ENCODE measurements at places on chromosomes 1 and 21.

DNA sequence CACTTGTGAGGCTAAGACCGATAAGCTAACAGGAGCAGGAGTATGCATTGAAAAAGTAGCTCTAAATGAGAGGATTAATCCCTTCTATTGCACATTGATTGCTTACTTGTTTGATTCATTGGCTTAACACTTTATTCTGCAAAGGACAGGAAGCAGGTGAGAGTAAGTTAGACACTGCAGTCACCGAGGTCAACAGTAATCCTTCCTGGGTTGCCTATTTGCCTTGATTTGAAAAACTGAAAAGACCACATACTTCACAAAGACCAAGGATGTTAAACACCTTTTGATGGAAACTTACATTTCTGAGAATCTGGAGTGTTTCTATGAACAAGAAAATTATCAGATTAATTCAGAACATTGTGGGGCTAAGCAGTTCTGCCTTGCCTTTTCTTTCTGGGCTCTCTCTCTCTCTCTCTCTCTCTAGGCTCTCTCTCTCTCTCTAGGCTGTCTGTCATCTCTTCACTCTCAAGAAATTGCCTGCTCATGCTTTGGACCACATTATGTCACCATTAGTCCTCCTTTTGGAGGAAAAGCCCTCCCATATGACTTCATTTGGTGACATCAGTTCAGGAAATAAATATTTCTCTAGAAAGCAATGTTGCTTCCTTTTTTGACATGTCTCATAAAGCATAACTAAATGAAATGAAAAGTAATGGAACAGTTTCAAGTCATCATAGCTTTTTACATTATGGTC, 103.8 kb downstream of the TNFSF18 start:
- DNase-seq: no peak

- no peak for DNase-seq
These were observed 130.3 kb downstream of the GLIS1 start for GRCh38 chr1:53608676-53609075.

DNA sequence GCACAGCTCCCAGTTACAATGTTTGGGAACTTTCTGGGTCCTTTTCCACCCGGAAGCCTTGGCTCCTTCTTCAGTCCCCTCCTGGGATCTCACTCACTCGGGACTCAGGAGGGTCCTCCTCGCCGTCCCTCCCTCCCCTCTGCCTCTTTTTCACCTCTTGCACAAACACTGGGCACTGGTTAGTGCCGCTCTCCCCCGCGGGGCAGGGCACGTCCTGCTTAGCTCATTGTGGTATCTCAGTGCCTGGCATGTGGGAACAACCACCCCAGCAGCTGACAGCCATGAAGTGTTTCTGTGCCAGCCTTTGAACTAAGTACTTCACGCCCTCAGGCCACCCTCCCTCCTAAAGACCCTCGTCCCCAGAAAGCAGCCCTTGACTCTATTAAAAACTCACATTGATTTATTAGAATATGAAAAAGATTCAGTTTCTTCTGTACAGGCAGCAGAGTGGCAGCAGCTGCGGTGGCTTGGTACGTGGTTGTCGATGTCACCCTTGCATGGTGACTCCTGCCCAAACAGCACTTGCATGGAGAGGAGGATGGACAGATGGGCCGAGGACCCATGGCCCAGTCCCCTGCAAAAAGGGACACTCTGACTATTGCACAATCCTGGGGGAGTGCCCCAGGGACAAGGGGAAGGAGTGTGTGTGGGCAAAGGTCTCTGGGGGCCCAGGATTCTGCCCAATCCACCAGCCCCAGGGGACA, 56.3 kb downstream of the SLC9A1 start:
- no peak for DNase-seq

DNA sequence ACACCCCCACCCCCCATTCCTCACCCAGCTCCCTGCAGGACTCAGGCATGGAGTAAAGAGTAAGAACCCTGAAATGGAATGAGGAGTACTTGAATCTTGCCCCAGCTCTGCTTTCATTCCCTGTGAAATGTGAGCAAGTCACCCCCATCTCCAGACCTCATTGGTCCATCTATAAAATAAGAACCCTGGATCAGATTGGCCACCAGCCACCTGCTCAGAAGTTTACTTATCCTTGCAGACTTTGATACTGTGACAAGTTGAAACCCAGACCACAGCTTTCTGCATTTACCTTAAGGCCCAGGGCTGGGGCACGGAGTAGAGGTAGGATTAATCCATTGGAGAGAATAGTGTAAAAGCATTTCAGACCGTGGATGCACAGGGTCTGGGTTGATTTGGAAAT, 2.2 kb downstream of the KISS1 start:
- no peak for DNase-seq

GRCh38 chr1:156123356-156124196, 9.1 kb downstream of the LMNA start:
- peak; percentile 94 for DNase-seq

DNA sequence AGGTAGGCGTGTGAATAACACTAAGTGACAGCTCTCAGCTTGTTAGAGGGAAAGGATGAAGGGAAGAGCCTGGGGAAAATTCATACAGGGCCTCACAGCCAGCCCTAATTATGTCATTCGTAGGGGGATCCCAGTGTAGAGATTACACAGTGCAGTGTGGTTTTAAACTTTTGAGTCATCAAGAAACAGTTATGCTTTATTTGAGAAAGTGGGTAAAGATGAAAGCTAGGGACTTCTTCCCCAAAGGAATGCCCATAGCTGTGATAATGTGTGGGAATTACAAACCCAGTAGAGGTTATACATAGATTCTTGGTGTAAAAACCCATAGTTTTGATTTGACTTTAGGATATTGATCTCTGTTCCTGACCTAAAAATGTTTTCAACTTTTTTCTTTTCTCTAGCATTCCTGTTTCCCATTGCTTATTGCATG, 1.9 kb downstream of the TTF2 start:
- no peak for DNase-seq

DNA sequence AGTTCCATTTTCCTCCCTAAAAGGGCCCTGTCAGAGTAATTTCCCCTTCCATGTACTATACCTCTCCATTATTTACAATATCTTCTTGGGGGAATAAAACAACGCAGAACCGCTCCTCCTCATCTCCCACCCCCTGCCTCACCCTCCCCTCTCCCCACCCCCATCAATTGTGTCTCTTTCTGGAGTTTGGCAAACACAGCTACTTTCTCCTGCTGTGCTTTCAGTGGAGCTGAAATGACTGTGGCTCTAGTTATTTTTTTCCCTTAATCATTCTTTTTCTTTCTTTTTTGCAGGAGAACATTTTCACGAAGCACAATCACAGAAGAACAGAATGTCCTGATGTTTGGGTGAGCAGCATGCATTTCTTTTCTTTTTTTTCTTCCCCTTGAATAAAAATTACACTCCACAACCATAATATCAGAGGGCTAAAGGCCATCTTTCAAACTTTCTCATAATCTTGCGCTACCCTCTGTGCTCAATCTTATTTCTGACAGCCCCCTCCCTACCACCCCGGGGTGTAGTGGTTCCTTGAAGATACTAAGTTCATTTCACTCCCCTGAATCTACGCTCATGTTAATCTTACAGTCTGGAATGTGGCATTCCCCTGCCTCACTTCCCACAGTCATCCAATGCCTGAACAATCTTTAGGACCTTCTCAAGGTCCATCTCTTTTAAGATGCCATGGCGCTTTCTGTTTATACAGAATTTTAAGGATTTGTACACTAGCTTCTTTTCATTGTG, 8.8 kb upstream of the PLXNA2 start:
- DNase-seq: no peak

DNA sequence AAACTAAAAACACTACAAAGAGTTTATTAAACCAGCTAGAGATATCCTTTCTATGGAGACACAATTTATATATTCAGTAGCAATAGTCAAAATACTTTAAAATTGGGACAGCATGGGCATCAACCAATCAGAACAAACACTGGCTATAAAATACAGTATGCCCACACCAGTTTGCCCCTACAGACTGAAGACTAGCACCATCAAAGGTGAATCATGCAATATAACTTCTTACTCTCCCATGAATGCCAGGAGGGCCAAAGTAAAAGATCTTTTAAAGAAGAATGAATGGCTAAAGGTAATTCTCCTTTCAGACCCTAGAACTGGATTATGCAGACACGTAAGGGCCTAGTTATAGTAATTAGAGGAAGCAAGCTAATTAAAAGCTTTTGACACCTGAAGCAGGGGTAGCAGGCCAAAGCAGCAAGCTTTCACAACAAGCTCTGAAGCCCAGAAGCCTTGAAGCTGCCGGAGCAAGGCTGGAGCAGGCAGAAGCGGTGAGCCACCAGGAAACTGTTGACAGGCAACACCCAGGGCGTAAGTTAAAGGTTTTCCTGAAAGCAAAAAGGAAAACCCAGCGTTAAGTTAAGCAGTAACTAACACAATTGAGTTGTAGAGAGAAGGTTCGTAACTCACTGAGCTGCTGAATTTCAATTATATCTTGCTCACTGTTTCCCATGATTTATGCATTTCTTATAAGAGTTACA, 99.3 kb downstream of the CDC42BPA start:
- no peak for DNase-seq

DNA sequence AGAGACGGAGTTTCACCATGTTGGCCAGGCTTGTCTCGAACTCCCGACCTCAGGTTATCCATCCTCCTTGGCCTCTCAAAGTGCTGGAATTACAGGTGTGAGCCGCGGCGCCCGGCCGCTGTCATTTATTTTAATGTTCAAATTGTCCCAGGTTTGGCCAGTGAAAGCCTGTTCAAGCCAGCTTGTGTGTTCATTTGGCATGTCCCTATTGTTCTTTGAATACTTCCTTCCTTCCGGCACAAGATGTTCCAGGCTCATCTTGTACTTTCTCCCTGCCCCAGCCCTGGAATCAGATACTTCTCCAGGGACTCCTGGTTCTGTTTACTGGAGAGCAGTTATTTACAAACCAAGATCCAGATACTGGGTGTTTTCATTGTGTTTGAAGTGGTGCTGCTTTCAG, 37.0 kb downstream of the ZBTB8B start:
- no peak for DNase-seq

DNA sequence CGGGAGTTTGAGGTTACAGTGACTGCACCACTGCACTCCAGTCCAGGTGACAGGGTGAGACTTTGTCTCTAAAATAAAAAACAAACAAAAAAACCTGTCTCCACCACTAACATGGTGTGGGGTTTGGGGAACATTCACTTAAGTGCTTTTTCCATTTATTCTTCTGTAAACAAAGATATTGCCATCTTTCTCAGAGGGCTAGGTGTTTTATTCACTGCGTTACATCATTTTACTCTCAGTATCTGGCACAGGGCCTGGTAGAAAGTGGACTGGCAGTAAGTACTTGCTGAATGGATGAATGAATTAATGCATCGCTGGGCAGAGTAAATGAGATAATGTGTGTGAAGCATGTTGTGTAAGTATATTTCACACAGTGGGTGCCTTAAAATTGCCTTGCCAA, 20.1 kb downstream of the KIAA0040 start:
- DNase-seq: no peak

- DNase-seq: no peak
These were observed 100.0 kb downstream of the SLC25A24 start for GRCh38 chr1:108100148-108100547.

- no peak for DNase-seq
These were observed 19.0 kb downstream of the C1orf115 start for GRCh38 chr1:220708936-220709801.

- peak; percentile 73 for DNase-seq
These were observed 17.8 kb upstream of the TDRD10 start for GRCh38 chr1:154483941-154484803.

- DNase-seq: peak; percentile 81
These were observed 22.0 kb upstream of the BLACAT1 start for GRCh38 chr1:205477759-205478247.

DNA sequence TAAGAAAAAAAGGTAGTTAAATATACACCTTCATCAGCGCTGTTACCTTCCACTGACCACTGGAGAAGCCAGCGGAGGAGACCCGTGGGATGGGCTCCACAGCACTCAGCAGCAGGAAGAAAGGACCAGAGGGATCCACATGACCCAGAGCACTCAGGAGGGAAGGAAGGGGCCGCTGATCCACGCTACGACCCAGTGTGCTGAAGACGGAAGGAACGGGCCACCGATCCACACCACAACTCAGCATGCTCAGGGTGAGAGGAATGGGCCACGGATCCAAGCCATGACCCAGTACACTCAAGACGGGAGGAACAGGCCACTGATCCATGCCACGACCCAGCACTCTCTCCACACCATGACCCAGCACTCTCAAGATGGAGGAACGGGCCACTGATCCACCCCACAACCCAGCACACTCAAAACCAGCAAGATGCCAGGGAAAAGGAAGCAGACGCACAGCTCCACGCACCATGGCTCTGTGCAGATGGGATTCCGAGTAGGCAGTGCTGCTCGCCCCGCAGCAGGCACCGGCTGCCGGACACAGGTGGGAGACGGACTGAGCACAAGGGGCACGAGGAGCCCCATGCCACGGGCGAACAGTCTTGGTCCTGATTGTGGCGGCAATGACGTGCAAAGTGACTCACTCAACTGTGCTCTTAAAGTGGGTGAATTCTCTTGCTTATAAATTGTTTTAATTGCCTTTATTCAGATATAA, 8.7 kb downstream of the WRAP73 start:
- no peak for DNase-seq

GRCh38 chr1:109704173-109704572, 7.9 kb upstream of the GSTM5 start:
- DNase-seq: no peak

- DNase-seq: no peak
These were observed 13.9 kb upstream of the TRIM33 start for GRCh38 chr1:114524944-114525343.

- no peak for DNase-seq
These were observed 21.4 kb upstream of the NADK start for GRCh38 chr1:1799716-1800115.

DNA sequence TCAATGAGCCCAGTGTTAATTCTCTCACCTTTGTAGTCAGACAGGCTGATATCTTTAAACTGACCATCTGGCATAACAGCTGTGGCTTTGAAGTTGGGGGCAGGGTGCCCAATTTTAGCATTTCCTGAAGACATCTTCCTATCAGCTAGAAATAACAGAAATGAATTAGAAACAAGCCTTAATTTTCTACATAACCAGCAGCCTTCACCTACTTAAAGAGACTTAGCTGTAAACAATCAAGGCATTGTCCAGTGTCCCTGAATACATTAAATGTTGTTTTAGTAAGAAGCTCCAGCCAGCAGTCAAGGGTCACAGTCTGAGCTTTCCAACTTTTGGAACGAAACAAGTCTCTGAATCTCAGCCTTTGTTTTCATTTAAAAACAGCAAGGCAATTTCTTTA, 2.8 kb downstream of the PRDX1 start:
- no peak for DNase-seq

- DNase-seq: no peak
These were observed 167.3 kb upstream of the ZNF644 start for GRCh38 chr1:91189096-91189495.

Data from retinal pigment epithelial cell (primary cell).